ENCODE measurements at places on chromosomes 5 and 9.

GRCh38 chr9:19232823-19233194, 2.3 kb downstream of the DENND4C start:
- no peak for DNase-seq

DNA sequence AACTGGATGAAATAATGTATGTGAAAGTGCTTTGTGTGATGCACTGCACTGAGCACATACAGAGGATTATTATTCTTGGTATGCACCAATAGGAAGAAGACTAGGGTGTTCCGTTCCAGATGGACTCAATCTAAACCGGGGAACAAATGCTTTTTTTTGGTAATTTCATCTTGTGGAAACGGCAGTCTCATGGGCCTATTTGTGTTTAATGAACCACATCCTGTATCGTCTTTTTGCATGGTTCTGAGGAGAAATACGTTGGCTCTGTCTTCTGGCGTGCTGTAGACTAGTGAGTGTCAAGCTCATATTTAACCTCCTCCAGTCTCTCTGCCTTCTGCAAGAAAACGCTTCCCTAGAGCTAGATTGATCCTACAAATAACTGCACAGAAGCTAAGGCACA, 30.0 kb downstream of the TRIM32 start:
- DNase-seq: no peak

- DNase-seq: no peak
Observed at GRCh38 chr9:132846109-132846917, 31.8 kb downstream of the AK8 start.

DNA sequence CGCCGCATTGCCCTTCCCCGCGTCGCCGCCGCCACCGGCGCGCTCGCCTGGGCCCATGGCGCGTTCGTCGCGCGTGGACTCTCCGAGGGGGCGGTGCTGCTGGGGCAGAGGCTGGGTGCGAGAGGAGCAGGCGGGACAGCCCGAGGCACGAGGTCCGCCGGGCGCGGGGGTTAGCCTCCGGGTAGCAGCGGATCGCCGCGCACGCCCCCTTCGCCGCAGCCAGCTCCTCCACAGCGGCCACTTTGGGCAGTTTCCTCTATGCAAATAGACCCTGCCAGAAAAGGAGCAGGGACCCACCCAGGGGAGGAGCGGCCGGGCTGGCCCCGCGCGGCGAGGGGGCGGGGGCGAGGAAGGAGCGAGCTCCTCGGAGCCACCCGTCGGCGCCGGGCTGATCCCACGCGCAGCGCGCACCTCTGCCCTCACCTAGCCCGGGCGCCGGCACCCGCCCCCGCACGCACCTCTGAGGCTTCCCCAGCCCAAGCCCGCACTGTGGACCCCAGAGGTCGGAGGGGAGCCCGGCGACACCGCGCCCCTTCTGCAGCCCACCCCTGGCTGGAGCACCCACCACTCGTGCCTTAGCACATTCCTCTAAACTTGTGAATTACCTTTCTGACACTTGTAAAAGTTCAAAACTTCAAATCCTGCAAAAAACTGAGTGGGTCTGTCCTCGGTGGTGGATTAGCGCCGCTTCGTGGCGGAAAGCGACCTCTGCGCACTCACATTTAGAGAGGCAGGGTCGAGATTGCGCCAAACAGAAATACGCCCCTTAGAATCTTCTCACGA, at the start of gene COL23A1:
Gene COL23A1, minus strand, starts transcription at position 253 of the 783 bp plus-strand sequence.
- DNase-seq: peak; percentile 73

DNA sequence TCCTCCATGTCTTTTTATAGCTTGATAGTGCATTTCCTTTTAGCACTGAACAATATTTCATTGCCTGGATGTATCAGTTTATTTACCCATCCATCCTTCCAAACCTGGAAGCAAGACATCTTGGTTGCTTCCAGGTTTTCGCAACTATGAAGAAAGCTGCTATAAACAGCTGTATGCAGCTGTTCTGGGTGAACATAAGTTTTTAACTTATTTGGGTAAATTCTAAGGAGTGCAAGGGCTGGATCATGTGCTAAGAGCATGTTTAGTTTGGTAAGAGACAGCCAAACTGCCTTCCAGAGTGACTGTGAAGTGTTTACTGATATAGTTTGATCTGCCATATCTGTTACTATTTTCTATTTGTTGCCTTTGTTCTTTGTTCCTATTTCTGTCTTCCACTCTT, 58.5 kb downstream of the CSF2 start:
- DNase-seq: no peak

- DNase-seq: peak; percentile 50
Observed at GRCh38 chr5:57298985-57299491, 125.2 kb downstream of the GPBP1 start.

GRCh38 chr9:122051351-122052321, 41.5 kb downstream of the TTLL11 start:
- DNase-seq: no peak

- no peak for DNase-seq
Observed at GRCh38 chr5:56078278-56079156, 83.8 kb upstream of the IL6ST start.

DNA sequence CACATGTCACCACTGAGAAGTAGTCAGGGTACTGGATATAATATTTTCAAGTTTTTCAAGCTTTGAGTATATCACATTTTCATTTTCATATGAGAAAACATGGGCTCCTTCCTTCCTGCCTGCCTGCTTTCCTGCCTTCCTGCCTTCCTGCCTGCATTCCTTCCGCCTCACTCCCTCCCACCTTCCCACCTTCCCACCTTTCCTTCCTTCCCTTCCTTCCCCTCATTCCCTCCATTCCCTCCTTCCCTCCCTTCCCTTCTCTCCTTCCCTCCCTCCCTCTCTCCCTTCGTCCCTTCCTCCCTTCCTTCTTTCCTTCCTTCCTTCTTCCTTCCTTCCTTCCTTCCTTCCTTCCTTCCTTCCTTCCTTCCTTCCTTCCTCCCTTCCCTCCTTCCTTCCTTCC, 175.3 kb downstream of the HMHB1 start:
- DNase-seq: no peak

GRCh38 chr9:5510989-5511388, 658 bp downstream of the PDCD1LG2 start:
- no peak for DNase-seq

DNA sequence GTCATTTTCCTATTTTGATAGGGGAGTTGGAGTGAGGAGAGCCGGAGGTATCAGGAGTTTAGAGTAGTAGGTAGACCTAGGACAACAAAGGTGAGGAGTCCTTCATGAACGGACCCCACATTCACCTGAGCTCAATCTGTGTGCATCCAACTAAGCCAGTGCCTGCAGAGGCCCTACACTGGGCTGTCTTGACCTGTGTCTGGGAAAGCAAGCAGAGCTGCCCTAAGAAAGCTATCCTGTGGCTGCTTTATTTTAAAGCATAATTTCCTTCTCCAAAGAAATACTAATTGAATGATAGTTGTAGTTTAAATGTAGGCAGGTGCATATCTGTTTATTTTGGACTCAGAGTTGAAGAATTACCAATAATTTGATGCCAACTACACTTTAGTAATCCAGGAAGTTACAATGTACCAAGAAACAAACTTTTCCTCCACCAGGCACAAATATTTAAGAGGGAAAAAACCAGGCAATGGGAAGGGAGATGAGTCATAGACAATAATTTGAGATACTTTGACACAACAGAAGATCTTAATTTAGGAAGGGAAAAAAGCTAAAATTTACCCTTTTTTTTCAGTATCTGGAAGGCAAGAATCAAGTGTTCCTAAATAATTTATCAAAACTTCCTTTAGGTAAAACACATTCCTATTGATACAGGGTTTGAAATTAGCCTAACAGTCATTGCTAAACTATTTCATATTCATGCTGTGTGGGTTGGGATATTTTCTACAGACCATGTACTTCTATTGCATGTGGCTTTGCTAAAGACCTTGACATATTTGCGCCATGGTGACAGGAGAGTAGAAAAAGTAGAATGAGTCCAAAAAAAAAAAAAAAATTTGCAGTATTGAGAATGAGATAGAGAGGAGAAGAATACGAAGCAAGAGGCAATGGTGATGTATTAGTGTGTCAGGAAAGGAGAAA, 376.6 kb upstream of the TUSC1 start:
- DNase-seq: no peak

GRCh38 chr9:5553211-5553610, 42.9 kb downstream of the PDCD1LG2 start:
- DNase-seq: no peak

GRCh38 chr5:115599502-115599901, 2.8 kb downstream of the TICAM2 start:
- no peak for DNase-seq

DNA sequence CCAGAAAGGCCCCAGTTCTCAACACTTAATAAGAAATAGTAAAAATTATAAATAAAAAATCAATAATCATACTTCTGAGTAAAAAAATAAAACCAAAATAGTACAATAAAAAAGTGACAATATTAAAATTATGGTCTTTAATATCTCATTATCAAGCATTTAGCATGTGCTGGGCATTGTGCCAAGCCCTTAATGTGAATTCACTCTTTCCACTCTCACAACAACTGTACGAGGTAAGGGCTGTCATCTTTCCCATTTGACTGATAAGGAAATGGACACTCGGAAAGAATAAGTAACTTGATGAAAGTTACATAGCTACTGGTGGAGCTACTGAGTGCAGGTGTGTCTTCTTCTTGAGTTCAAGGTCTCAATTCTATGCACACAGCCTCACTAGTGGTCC, 43.6 kb downstream of the SEC61B start:
- no peak for DNase-seq

GRCh38 chr5:10454591-10455276, 13.1 kb downstream of the ROPN1L start:
- DNase-seq: no peak

GRCh38 chr5:38319491-38319890, 61.1 kb downstream of the EGFLAM start:
- no peak for DNase-seq

DNA sequence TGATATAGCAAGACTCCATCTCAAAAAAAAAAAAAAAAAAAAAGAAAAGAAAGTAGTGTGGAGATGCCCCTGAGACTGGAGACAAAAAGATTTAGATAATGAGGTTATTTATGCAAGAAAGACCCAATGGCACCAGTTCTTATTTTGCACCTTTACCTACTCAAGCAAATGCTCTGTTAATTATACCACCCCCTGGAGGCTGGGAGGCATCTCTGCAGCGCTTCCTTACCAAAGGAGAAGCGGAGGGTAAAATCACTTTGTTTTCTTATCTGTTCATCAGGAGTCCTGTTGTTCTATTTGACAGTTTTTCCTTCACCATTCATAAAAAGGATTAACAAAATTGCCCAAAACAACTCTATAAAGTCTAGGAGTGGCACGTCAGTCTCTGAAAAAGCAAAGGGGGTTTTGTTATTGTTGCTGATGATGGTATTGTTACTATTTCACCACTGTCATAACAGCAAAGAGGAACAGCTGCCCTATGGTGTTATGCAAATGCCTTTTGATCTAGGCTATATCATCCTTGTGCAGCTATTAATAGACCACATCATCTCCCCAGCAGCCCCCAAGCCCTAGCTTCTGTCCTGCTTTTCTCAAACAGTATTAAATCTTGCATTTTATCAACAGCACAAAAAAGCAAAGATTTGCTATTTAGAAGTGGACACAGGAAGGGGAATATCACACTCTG, 174.0 kb downstream of the PALM2AKAP2 start:
- DNase-seq: no peak

DNA sequence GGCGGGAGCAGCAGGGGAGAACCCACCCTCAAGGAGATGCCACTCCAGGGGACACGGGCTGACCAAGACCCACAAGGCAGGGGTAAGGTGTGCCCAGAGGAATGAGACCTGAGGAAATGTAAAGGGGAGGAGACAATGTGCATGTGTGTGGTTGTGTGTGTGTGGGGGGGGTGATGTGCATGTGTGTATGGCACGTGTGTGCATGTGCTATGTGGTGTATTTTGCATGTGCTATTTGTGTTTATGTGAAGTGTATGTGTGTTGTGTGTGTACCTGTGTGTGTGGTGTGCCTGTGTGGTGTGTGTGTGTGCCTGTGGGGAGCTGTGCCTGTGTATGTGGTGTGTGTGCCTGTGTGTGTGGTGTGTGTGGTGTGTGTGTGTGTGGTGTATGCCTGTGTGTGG, 33.5 kb upstream of the FCN2 start:
- DNase-seq: no peak

DNA sequence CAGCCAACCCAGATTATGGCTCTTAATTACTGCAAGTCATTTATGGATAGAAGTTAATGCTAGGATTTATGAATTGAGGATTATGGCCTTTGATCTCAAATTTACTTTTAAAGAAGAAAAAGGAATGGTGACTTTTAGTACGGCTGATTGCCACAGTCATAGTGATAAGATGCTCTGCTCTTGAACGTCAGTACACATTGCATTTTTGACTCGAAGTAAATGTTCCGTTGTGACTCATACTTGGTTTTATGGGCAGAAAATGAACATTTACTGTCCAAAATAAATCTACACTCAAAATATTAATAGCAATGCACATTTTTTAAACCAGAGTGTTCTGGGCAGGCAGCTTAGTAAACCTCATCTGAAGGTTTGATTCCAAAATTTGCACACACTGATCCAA, 830 bp downstream of the ADAMTSL1 start:
- DNase-seq: no peak

DNA sequence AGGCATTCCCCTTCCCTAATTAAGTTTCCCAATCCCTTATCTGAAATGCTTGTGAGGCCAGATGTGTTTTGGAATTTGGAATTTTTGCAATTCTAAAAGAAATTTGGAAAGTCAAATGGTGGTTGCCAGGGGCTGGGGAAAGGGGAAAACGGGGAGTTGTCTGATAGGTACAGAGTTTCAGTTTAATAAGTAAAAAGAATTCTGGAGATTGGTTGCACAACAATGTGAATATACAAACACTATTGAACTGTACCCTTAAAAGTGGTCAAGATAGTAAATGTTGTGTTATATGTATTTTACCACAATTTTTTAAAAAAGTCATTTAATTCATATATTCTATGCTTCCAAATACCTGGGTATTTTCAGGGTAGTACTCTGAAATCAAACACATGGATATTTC, 154.5 kb downstream of the ADAMTS12 start:
- DNase-seq: no peak

DNA sequence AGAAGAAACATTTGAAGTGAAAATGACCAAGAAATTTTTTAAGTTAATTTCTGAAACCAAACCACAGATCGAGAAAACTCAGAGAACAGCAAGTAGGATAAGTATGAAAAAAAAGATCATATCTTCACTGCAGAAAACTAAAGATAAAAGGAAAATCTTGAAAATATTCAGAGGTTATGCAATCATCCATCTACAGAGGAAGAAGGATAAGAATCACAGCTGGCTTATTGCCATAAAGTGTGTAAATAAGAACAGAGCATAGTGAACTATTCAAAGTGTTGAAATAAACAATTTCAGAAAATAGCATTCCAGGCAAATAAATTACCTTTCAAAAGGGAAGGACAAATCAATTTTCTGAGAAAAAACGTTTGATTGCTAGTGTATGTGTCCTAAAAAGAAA, 1191.7 kb upstream of the CDH6 start:
- DNase-seq: no peak

DNA sequence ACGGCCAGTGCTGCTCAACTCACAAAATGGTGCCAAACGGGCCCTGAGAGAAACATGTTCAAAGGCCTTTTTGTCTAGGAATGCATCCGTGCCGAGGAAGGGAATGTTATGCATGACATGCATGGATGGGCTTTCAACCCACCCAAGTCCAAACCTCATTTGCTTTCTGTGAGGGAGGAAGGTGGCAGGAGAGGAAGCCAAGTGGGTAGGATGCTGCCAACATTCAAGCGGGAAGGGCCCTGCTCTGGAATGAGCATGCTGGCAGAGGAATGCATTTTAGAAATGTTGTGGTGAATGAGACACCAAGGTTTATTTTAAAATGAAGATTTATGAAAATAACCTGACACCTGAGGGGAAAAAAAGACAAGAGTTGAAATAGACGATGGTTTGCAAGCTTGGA, 479.1 kb downstream of the CCDC171 start:
- DNase-seq: no peak

Measured in endothelial cell (in vitro differentiated cells).